Activated naive CD8-positive, alpha-beta T cell treated with anti-CD3 and anti-CD28 coated beads for 36 hours (primary cell): ENCODE measurements at places on chromosomes 2 and 18.

GRCh38 chr18:61335684-61336555, 2.7 kb downstream of the CDH20 start:
- no peak overlapping the region for H3K27ac ChIP-seq
- H3K4me3 ChIP-seq = no peak overlapping the region
- H3K36me3 ChIP-seq = no peaks in the 10 kb centered on the region
- no peak for DNase-seq
- H3K4me1 ChIP-seq = no peaks in the 10 kb centered on the region
- peaks cover 52% of the 10 kb centered on the region for H3K27me3 ChIP-seq

GRCh38 chr2:168671932-168672331, 130.5 kb upstream of the NOSTRIN start:
- H3K4me3 ChIP-seq = no peak overlapping the region
- H3K36me3 ChIP-seq = peaks cover 20% of the 10 kb centered on the region

DNA sequence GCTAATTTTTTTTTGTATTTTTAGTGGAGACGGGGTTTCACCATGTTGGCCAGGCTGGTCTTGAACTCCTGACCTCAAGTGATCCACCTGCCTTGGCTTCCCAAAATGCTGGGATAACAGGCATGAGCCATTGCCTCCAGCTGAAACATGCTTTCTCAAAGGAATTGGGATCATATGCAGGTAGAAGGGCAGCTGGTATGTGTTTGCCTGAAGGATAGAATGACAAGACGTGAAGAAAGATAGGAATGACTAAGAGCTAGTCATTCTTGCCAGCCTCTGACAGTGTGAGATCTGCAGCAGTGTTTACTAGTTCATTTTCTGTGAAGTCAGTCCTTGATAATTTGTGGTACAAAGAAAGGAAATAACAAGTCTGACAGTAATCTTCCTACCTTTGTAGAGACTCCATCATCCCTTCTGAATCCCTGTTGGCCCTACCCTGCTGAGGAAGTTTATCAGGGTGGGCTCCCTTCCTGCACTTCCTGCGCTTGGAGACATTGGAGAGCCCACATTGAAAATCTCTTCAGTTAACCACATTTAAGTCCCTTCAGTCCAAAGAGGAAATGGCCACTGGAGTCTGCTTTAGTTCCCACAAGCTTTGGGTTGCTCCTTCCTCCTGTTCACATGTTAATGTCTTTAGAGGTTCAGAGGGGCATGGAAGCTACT, 14.7 kb downstream of the CFLAR start:
- peak overlapping the region; percentile 93 for H3K4me3 ChIP-seq
- H3K27me3 ChIP-seq = no peaks in the 10 kb centered on the region
- peaks cover 68% of the 10 kb centered on the region for H3K36me3 ChIP-seq
- peak overlapping the region; percentile 97 for H3K27ac ChIP-seq
- DNase-seq = no peak

DNA sequence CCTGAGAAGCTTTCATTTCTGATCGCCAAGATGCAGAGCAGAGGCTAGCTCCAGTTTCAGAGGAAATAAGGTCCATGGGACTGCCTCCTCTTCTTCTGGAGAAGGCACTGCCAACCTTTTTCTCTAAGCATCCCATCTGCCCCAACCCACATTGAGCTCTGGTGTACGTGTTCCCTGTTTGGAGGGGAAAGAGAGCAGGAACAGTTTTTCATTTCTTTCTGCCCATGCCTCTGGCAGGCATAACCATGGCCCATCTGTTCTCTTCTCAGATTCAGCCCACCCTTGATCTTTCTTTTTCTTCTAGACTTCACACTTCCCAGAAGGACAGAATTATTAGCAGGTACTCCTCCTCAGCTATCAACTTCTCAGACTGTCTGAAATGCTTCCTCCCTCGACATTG, 1110.3 kb upstream of the KLHL29 start:
- H3K36me3 ChIP-seq = no peaks in the 10 kb centered on the region
- no peak for DNase-seq
- H3K4me3 ChIP-seq = no peak overlapping the region
- no peaks in the 10 kb centered on the region for H3K27me3 ChIP-seq
- H3K27ac ChIP-seq = no peak overlapping the region

GRCh38 chr18:26022585-26022984, 67.8 kb downstream of the SS18 start:
- no peaks in the 10 kb centered on the region for H3K27me3 ChIP-seq
- H3K4me3 ChIP-seq = no peak overlapping the region
- peaks cover 5% of the 10 kb centered on the region for H3K4me1 ChIP-seq
- H3K36me3 ChIP-seq = peaks cover 57% of the 10 kb centered on the region
- DNase-seq = no peak

DNA sequence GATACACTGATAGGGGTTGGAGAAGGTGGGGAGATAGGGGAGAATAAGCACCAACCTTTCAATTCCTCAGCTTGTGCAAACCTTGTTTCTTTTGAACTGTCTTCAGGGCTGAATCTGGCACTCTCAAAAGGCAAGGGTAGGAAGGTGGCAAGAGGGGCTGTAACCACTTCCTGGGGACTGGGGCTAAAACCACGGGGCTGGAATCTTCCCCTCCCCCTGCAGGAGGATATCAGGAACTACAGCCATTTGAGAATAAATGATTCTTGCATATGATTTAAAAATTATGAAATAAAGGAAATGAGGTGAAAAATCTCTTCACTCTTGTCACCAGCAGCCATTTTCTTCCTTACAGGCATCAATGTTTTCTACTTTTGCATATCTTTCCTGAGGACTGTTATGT, 50.8 kb downstream of the ATOH8 start:
- peaks cover 7% of the 10 kb centered on the region for H3K4me1 ChIP-seq
- H3K27ac ChIP-seq = no peak overlapping the region
- H3K27me3 ChIP-seq = no peaks in the 10 kb centered on the region
- H3K4me3 ChIP-seq = no peak overlapping the region
- peak; percentile 25 for DNase-seq

- no peak for DNase-seq
- H3K27ac ChIP-seq = no peak overlapping the region
- no peaks in the 10 kb centered on the region for H3K36me3 ChIP-seq
- H3K4me1 ChIP-seq = no peaks in the 10 kb centered on the region
- H3K4me3 ChIP-seq = no peak overlapping the region
- H3K27me3 ChIP-seq = peaks cover 4% of the 10 kb centered on the region
These were observed 96.2 kb downstream of the MRPS9 start for GRCh38 chr2:105134081-105134480.

DNA sequence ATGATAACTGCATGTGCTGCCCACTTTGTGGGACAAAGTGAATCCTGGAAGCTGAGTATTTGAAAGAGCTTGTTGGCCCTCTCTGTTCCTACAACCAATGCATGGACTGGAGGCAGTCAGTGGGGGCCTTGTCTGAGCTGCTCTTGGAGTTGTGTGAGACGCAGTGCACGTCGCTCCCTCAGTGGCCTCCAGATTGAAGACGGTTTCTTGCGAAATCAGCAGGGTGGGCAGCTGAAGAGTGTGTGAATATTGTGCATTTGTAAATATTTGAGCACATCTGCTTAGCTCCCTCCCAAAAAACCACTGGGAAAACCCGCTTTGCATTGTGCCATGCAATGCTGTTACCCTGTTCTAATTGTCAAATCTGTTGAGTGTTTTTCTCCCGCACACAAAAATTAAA, 782.8 kb downstream of the PLCL1 start:
- no peak overlapping the region for H3K27ac ChIP-seq
- H3K4me3 ChIP-seq = no peak overlapping the region
- no peaks in the 10 kb centered on the region for H3K27me3 ChIP-seq
- H3K4me1 ChIP-seq = no peaks in the 10 kb centered on the region
- no peak for DNase-seq

GRCh38 chr2:54417577-54417976, 38.5 kb upstream of the SPTBN1 start:
- no peak overlapping the region for H3K4me3 ChIP-seq
- H3K27me3 ChIP-seq = peaks cover 8% of the 10 kb centered on the region
- H3K27ac ChIP-seq = no peak overlapping the region
- peaks cover 4% of the 10 kb centered on the region for H3K36me3 ChIP-seq

DNA sequence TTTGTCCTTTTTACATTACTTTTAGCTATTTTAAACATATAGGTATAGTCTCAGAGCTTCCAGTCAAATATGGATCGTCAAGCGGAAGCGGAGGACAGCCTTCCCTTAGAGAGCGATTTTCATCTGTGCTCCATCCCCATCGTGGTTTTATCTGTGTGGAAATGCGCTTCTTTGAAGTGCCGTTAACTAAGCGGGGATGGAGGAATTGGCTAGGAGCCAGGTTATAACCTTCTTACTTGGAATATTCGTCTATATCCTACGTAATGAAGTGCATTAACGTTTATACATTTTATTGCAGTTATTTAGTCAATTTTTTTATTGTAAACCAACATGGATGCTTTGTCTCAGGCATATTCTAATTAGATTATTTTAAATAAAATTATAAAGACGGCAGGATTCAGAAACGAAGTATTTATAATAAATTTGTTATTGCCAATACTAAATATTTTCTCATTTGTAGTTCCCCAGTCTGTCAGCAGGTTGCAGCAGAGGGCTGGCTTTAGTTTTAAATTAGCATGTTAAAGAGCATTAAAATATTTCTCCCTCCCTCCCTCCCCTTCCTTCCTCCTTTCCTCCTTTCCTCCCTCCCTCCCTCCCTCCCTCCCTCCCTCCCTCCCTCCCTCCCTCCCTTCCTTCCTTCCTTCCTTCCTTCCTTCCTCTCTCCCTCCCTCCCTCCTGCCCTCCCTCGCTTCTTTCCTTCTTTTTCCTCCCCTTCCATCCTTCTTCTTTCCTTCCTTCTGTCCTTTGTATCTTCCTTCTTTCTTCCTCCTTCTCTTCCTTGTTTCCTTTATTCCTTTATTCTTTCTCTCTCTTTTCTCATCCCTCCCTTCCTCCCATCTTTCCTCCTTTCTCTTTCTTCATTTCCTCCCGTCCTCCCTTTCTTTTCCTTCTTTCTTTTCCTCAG, 80.6 kb upstream of the DOCK10 start:
- H3K27ac ChIP-seq = no peak overlapping the region
- DNase-seq = no peak
- H3K4me3 ChIP-seq = no peak overlapping the region
- H3K27me3 ChIP-seq = no peaks in the 10 kb centered on the region
- peaks cover 3% of the 10 kb centered on the region for H3K36me3 ChIP-seq
- no peaks in the 10 kb centered on the region for H3K4me1 ChIP-seq

DNA sequence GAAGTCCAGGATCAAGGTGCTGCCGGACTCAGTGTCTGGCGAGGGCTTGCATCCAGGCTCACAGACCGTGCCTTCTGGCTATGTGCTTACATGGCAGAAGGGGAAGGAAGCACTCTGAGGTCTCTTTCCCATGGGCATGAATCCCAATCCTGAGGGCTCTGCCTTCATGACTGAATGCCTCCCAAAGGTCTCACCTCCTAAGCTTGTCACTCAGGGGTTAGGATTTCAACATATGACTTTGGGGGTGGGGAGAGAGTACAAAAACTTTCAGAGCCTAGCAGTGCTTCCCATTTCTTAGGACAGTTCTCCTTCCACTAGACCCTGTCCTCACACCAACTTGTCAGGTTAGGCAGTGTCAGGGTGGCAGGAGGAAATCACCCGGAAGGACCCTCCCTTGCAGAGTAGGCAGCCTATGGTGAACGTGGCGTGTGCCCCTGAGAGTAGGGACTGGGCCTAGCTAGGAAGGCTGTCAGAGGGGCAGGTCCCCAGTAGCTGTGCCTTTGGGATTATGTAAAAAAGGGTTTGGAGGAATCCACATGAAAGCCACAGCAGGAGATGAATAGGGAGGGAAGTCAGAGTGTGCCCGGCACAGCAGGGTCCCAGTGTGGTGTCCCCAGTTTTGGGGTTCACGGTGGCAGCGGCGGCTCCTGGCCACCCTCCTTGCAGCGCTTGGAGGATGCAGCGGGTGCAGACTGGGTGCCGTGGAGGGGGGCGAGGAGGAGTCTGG, 233.3 kb downstream of the LDLRAD4 start:
- H3K36me3 ChIP-seq = peaks cover 2% of the 10 kb centered on the region
- no peak overlapping the region for H3K4me3 ChIP-seq
- no peak for DNase-seq
- no peak overlapping the region for H3K27ac ChIP-seq

DNA sequence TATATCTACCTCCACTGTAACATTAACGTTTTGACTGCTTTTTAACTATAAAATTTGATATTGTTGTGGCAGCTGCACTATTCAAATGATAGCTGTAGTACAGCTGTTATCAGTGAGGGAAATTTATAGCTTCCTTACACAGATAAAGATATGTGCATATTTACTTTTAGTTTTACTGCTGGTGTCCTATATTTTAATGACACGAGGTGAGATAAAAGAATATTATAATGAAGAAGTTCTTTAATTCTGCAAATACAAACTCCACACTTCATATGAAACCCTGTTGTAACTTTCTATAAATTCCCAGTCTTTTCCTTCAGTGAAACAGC, 427.8 kb upstream of the ZEB2 start:
- H3K27me3 ChIP-seq = peaks cover 4% of the 10 kb centered on the region
- no peaks in the 10 kb centered on the region for H3K36me3 ChIP-seq
- no peaks in the 10 kb centered on the region for H3K4me1 ChIP-seq
- no peak for DNase-seq
- no peak overlapping the region for H3K27ac ChIP-seq
- no peak overlapping the region for H3K4me3 ChIP-seq

GRCh38 chr2:33022989-33023727, 76.4 kb downstream of the LTBP1 start:
- H3K27ac ChIP-seq = no peak overlapping the region
- no peak for DNase-seq
- no peaks in the 10 kb centered on the region for H3K4me1 ChIP-seq
- peaks cover 36% of the 10 kb centered on the region for H3K27me3 ChIP-seq

DNA sequence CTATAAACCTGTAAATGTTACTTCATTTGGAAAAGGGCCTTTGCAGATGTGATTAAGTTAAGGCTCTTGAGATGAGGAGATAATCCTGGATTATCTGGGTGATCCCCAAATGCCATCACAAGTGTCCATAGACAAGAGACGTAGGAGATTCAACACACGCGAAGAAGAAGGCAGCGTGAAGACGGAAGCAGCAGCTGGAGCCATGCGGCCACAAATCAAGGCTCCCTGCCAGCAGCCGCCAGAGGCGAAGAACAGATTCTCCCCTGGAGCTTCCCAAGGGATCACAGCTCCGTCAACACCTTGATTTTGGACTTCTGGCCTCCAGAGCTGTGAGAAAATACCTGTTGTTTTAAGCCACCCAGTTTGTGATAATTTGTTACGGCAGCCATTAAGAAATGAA, 11.0 kb upstream of the VAPA start:
- no peak overlapping the region for H3K27ac ChIP-seq
- H3K4me3 ChIP-seq = no peak overlapping the region
- DNase-seq = no peak
- peaks cover 5% of the 10 kb centered on the region for H3K27me3 ChIP-seq
- H3K4me1 ChIP-seq = peaks cover 8% of the 10 kb centered on the region
- no peaks in the 10 kb centered on the region for H3K36me3 ChIP-seq

DNA sequence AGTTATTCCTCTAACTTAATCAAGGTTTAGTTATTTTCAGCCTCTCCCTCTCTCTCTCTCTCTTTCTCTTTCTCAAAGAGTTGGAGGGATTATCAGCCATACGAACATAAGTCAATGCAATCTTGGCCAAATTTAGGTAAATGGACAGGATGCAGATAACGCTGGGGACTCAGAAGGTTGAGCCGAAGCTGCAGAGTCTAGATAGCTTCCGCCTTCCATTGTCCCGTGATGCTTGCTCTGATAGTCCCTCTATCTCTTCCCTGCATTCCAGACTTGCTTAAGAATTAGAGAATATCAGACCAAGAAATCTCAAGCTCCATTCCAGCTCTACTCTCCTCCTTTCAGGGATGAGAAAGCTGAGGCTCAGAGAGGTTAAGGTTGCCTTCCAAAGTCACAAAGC, 502.8 kb upstream of the TNP1 start:
- no peaks in the 10 kb centered on the region for H3K4me1 ChIP-seq
- H3K27me3 ChIP-seq = peaks cover 3% of the 10 kb centered on the region
- H3K4me3 ChIP-seq = no peak overlapping the region
- no peak for DNase-seq

- H3K4me1 ChIP-seq = no peaks in the 10 kb centered on the region
- DNase-seq = no peak
- no peak overlapping the region for H3K27ac ChIP-seq
These were observed 627.4 kb downstream of the FBXO15 start for GRCh38 chr18:73520229-73520628.
